ENCODE measurements at places on chromosomes 4 and X. TPM values are rescaled to one million over a fixed set of nuclear protein-coding genes. Genes with fewer than 3 reads are reported as not detected.

Gene EDA2R
- 2.7 TPM for total RNA-seq

Gene ALAS2
- not detected for total RNA-seq

Gene PCDH7
- not detected for total RNA-seq

Gene ITIH6
- total RNA-seq: not detected

Gene DUX4
- total RNA-seq: not detected

Gene ANK2
- 2.6 TPM for total RNA-seq

Gene PCSK1N
- 0.33 TPM for total RNA-seq

Gene AWAT2
- total RNA-seq: not detected

Gene AREG
- 1.4 TPM for total RNA-seq

Gene OTOP1
- not detected for total RNA-seq

Gene ATOH1
- not detected for total RNA-seq

Gene NAP1L3
- total RNA-seq: 0.57 TPM

Gene GAGE13
- total RNA-seq: not detected

Gene ITGB1BP2
- total RNA-seq: 7.3 TPM

Gene UGT2B11
- total RNA-seq: not detected

Gene TRIM75
- total RNA-seq: not detected

Gene GALNTL6
- not detected for total RNA-seq

Gene MAGED2
- 25.2 TPM for total RNA-seq

Gene TMEM271
- not detected for total RNA-seq

Gene UVSSA
- 28.4 TPM for total RNA-seq

Gene HOPX
- total RNA-seq: 88.5 TPM

Gene ASB12
- not detected for total RNA-seq

Gene MAOB
- total RNA-seq: not detected

Gene SPANXD
- not detected for total RNA-seq

Gene SSX4B
- not detected for total RNA-seq

Gene TIMM17B
- total RNA-seq: 72.0 TPM

Gene EPGN
- total RNA-seq: not detected

Gene AMBN
- total RNA-seq: not detected

Gene IL15
- total RNA-seq: 0.92 TPM

Gene SLC16A2
- 0.40 TPM for total RNA-seq

Gene CNKSR2
- 7.1 TPM for total RNA-seq

Gene FRMPD4
- total RNA-seq: not detected

Gene XAGE2
- not detected for total RNA-seq

Gene TCEAL5
- not detected for total RNA-seq

Gene SHISA3
- total RNA-seq: 0.23 TPM

Gene JADE3
- 1.6 TPM for total RNA-seq

Gene PDE6B
- 14.5 TPM for total RNA-seq

Gene SLC10A6
- not detected for total RNA-seq
